Stimulated activated CD8-positive, alpha-beta memory T cell treated with anti-CD3 and anti-CD28 coated beads, Interleukin-15, amount 100 ng/mL, for 4 hours (primary cell): ENCODE measurements at places on chromosomes 4 and X.

GRCh38 chr4:98754736-98755135, 96.3 kb upstream of the TSPAN5 start:
- DNase-seq: no peak

DNA sequence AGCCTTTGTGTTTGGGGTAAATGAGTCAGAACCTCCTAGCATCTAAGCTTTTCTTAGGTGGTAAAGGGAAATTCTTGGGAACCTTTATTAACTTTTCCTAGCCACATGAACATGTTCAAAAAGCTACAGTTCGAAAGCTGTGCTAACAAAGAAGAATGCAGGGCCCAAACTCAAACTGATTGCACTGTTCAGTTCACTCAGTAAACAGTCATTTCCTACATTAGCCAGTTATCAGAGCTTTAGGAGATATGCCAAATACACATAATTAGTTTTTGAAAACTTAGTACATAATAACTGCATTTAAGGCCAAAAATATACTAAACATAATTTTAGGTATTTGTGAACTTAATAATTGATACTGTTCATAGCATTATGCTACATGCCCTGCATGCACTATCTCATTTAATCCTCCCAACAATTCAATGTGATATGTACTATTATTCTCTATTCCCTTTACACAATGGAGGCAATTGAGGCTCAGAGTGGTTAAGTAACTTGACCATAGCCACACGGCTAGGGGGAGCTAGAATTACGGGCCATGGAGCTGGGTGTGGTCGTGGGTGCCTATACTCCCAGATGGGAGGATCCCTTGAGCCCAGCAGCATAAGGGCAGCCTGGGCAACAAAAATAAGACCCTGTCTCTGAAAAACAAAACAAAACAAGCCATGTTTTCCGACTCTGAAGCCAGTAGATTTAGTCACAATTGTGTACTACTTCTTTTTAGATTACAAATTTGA, 43.9 kb upstream of the PDGFRA start:
- no peak for DNase-seq

- no peak for DNase-seq
Measured at GRCh38 chr4:174369985-174370384, 86.3 kb downstream of the CEP44 start.

DNA sequence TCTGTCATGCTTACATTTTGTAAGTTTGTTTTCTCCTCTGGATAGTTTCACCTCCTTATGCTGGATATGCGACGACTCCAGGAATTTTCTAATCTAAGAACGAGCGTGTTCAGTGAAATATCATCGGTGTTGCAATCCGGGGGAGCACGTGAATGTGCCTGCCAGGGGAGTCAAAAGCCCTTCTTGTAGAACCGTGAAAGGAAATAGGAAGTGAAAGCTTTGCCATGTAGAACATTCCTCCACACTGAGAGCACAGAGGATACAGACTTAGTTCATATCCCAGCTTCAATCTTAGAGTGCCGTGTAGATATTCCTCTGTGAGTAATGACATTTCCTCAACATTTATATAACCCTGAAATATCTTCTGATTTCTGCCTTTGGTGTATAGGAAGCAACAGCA, 121.2 kb downstream of the VEGFC start:
- DNase-seq: no peak

- no peak for DNase-seq
Measured at GRCh38 chr4:2362266-2363055, 56.0 kb downstream of the ZFYVE28 start.

DNA sequence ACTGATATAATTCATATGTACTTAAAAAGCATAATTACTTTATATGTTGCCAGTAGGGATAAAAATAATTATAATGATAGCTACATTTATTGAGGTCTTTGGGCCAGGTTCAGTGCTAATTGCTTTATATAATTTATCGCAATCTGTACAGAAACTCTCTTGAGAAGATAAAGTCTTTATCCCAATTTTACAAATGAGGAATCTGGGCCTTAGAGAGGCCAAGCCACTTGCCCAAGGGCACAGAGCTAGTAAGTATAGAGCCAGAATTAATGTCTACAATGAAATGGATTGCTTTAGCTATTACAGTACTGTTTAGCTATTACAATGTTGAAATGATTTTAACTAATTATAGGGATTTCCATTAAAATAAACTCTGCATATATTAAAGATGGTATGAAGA, 30.6 kb upstream of the TBC1D1 start:
- no peak for DNase-seq

DNA sequence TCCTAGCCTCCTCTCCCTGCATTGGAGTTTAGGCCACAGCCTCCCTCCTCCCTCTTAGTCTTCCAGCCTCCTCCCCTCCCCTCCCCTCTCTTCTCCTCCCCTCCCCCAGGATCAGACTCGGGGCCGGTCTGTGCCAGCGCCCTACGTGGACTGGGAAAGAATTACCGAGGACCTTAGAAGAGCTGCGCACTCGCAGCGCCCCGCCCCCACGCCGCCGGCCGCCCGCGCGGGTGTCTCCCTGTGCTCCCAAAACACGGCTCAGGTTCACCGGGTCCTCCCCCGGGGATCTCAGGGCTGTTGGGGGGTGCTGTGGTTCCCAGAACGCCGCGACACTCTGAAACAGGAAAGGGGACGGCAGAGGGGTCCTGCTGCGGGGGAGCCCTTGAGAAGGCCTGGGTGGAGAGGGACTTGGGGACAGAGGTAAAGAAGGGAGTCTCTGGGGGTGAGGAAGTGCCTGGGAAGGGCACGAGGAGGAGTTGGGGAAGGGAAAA, 122.3 kb upstream of the TBL1X start:
- no peak for DNase-seq

DNA sequence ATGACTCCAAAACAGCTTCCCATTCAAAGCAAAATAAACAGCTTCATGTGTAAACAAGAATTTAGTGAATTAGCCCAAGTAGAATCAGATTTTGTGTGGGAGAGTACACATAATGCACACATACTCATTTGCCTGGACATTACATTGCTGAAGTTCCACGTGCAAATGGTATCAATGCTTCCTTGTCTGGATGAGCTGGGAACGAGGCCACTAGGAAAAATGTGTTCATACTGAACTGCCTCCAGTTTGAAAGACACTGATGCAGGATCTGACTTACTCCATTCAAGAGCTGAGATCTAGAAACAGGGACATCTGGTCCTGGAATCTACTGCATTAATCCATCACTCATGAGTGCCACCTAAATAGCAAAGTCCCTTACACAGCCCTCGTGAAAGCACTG, 228.0 kb downstream of the APBB2 start:
- DNase-seq: no peak

DNA sequence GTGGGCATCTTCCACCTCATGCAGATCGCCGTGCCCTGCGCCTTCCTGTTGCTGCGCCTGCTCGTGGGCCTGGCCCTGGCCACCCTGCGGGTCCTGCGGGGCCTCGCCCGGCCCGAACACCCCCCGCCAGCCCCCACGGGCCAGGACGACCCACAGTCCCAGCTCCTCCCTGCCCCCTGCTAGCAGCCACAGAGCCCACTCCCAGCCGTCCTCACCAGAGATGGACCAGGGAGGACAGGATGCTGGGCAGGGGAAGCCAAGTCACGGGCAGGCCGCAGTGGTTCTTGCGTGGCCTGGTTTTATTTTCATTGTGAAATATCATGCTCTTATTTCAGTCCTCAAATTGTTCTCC, 15.1 kb downstream of the DGKQ start:
- DNase-seq: no peak

DNA sequence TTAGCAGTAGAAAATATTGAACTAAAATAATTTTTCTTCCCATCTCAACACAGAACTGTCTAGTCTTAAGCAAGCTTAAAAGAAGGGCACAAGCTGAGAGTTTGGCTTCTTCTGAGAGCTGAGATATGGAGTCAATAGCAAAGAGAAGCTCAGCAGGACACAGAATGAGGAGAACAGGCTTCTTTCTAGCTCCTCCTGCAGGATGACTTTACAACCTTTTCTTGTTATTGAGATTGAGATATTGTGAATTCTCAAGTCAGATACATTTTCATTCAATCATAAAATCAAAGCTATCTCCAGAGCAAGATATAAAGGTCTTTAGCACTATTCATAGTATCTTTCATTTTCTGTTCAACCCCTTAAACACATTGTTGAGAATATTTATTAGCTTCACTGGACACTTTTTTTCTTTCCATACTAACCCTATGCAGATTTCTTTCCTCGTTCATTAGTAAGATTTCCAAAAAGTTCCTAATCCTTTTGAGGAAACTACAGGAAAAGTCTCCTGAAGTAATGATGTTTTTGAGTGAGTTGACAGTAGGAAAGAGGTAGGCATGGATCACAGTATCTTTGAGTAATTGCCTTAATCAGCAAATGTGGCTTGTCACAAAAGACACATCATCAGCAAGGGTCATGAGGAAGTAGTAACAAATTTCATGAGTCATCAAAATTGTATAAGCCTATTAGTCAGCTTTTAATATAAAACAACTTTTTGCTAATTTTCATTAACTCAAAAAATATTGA, 17.8 kb upstream of the CXCL3 start:
- DNase-seq: no peak

DNA sequence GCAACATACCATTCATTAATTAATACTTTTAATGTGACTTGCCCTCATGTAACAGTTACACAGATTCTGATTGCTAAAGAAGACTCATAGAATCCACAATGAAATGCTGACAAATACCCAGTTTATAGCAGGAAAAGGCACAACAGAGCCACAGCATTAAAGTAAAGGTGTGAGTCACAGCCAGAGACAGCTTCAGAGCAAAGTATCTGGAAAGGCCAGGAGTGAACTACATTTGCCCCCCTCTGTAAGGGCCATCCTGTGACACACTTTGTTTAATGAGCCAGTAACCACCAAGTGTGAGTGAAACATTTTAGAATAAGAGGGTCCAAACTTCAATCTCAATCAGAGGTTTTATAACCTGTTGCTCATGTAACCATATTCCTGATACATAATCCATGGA, 133.8 kb upstream of the TACR3 start:
- DNase-seq: no peak

GRCh38 chr4:158010361-158010760, 162.5 kb downstream of the GASK1B start:
- DNase-seq: no peak

DNA sequence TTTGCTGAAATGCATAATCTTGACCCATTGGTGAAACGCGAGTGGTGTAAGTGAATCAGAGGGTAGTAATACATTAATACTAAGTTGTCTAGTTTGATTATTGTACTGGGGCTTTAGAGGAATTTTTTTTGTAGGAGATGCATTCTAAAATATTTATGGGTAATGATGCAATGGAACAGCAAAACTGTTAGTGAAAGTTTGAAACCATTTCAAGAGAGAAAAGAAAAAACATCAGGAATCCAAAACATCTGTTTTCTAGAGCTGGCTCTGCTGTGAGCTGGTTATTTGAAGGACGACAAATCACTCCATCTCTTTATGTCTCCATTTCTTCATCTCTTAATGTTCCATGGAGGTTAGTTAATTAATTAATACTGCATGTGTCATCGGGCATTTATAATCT, 351.9 kb upstream of the FAT1 start:
- no peak for DNase-seq

DNA sequence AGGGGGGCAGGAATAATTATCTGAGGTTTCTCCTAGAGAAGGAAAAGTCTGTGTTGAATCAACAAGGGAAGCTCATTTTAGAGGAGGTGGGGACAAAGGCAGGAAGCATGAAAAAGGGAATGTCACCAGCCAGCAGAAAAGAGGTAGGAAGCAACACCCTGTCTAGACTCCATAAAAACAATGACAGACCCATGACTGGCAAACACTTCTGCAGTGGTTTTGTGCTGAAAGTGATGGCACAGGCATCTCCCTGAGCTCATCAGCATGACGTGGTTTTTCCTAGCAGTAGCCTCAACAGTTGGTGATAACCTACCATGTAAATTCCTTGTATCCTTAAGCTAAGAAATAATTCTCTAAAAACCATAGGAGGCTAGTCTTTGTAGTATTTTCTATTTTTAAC, 110.7 kb upstream of the GALNT7 start:
- no peak for DNase-seq

DNA sequence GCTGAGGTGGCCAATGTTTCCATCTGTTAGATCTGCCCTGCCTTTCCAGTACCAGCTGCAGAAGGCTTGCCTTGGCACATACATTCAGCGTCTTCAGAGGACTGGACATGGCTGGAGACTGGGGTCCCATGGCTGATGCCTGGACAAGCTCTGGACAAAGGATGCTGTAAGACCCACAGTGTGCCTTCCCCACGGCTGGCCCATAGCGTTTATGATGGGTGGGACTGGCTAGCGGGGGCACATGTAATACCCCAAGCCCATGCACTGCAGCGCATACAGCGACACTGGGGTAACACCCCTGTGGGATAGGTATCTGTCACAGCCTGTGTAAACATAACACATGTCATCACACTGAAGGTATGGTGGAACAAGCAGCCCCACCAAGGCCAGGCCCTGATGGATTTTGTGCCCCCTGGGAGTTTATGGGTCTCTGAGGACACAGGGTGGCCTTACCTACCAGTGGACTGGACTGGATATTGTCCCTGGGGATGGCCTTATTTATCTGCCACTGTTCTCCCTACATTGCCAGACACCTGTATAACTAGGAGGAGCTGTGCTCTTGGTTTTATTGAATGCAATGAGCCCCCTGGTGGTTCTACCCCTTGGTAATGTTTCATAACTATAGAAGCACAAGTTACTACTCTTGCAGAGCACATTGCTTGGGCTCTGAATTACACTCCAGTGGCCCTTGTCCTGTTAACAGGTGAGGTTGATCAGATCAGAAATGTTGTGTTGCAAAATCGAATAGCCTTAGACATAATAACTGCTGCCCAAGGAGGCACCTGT, 34.3 kb upstream of the TACR3 start:
- DNase-seq: no peak

- DNase-seq: no peak
Measured at GRCh38 chr4:38889143-38889542, 21.5 kb downstream of the FAM114A1 start.

DNA sequence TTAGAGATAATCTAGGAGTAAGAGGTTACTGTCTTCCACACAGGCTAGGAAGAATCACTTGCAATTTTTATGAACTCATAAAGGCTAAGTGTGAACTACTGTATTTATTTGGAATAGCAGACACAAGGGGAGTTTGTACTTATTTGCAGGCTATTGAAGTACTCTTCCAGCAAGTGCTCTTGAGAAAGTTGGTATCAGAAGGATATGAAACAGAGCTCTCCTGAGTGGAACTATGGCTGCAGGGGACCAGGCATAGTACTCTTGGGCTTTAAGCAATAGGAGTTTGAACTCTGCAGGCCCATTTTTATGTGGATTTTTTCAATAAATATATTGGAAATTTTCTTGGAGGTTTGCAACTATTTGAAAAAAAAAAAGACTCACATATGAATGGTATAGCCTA, 756.3 kb upstream of the ATOH1 start:
- no peak for DNase-seq

- DNase-seq: no peak
Measured at GRCh38 chrX:121128925-121129877, 81.8 kb downstream of the GLUD2 start.

- peak; percentile 3 for DNase-seq
Measured at GRCh38 chrX:44012484-44013096, 39.4 kb upstream of the NDP start.

DNA sequence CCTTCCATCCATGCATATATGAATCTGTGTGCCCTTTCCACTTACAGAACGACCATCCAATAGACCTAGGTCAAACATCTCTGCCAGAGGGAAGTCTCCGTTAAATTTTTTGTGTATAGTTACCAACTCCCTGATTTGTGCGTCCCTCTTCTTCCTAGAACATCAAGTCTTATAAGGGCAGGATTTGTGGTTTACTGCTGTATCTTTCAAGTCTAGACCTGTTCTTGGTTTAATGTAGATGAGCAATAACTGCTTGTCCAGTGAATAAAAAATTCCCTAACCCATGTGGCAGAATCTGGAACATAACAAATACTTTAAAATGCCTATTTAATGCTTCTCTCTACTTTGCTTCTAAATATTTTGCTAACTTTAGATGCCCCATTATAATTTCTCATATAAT, 988.8 kb downstream of the RAPGEF2 start:
- DNase-seq: no peak
